ENCODE measurements at places on chromosomes 3 and 15.

DNA sequence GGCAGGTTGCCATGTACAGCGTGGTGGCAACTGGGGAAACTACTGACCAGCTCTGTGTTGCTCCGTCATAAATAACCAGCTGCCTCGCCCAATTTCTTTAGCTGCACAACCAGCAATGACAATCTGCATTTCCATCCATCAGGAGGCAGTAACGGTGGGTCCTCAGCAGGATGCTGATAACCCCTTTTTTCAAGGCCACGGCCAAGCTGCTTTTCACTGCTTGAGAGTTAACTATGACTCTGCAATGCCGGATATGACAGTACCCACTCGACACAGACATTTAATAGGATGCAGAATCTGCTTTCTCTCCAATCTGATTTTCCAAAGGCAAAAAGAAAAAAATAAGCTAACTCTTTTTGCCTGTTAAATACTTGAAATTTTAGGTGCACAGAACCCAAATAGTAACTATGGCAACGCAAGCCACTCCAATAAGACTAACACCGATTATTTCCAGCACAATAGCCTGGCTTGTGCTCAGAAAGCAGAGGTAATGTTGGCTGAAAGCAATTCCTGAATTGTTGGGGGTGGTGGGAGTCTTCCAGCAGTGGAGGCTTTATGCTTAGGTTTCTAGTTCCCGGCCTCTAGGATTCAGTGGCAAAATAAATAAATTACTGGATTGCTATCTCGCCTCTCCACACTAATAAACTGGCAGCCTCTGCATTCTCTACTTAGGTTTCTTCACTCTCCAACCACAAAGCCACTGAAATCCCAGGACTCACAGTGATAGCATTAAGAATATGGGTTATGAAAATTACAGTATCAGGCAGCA, 31.2 kb upstream of the SRGAP3 start:
- no peak for DNase-seq

GRCh38 chr3:66938338-66938963, 59.7 kb upstream of the KBTBD8 start:
- no peak for DNase-seq

DNA sequence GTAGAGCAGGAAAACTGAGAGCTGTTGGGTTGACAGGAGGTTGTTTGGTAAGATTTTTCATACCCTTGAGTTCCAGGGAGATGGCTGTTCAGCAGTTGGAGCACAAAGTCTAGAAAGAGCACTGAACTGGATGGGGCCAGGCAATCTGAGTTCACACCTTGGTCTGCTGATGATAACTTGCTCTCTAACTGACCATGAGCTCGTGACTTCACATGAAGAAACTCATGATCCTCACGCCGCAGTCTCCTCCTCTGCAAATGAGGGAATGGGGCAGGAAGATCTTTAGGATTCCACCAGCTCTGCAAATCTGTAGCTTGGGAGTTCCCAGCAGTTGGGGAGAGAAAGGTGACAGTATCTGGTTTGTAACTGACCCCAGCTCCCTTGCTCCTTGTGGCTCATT, 33.7 kb downstream of the CORO2B start:
- DNase-seq = no peak

DNA sequence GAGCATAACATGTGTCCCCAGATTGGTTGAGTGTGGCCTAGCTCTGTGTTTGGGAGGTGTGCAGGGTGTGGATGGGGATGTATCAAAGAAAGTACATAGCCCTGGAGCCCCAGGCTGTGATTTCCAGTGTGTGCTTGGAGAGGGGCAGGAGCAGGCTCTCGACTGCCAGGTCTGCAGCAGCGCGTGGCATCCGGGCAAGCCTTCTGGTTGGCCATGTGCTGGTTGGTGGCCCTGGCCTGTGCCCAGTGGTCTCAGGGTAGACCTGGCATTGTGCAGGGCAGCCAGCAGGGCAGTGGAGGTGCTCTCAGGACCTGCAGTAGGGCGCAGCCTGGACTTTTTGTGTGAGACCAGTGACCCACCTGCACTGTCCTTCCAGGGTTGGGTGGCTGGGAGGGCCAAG, 231.5 kb downstream of the UBE3A start:
- DNase-seq = no peak

Measured in NCI-H187 treated with DMSO at 0.1 percent for 48 hours (cell line).